ENCODE measurements at places on chromosomes 1 and 21.
A peak's percentile ranks its signal among the peaks of the same experiment; 100 is the strongest.

DNA sequence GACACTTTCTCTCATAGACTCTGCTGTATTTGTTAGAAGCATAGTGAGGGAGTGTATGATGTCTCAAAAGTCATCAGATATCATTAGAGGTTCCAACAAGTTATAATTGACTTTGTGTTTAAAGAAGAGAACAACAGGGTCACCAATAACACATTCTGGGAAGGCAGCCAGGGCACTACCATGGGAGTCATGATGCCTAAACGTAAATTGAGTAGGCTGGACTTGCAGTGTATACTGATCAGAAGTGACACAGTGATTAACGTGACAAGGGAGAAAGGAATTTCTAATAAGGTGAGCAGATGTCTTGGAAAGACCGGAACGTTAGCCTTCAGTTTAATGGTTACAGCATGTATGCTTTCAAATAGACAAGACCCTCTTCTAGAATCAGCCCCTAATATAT is 973.2 kb downstream of the NCAM2 start:
- DNase-seq = no peak

DNA sequence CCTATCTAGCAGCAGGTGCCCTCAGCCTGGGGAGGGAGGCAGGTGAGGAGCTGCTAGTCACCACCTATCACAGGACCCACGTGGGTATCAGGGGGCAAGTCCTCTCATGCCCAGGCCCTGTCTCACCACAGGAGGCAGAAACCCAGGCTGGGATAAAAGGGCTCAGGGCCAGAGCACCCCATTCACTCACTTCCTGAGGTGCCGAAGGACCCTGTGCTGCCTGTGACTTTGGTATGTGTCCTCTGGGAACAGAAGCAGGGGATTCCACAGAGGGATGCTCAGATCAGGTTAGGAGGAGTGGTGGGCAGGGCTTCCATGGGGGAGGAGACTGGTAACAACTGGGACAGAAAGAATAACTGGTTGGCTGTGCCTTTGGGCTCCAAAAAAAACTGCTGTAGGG is at the start of gene LCE1E:
LCE1E (plus strand) TSS at position 181 of the 400 bp plus-strand sequence. CDS start 1,043 bp downstream, outside the sequence.
- no peak for DNase-seq

GRCh38 chr1:44803312-44804095 is 3.3 kb downstream of the PLK3 start:
- DNase-seq = no peak

GRCh38 chr1:39220891-39221870 is 16.7 kb downstream of the MACF1 start:
- DNase-seq = no peak

- DNase-seq = no peak
These were observed 30.3 kb downstream of the PARK7 start for GRCh38 chr1:7991504-7992440.

DNA sequence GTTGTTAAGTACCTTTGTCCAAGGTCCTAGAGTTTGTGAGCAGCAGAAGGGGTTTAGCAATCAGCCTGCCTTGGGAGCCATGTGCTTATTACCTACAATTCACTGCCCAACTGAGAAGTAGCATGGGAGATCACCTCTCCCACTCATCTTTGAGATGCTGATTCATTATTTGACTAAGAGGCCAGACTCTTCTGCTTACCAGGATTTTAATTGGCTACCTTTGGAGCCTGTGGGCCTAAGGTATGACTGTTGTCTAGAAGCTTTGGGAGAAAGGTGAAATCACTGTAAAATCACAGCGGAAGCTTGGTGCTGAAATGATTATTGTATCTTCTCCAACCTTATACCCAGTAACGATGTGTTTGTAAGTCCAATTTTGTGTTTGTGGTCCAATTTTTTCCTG is 213.4 kb downstream of the ST6GALNAC3 start:
- no peak for DNase-seq

- DNase-seq = no peak
These were observed 167.9 kb upstream of the C8B start for GRCh38 chr1:57133686-57134085.

- DNase-seq = no peak
These were observed 94.1 kb upstream of the ATP1B1 start for GRCh38 chr1:169012416-169012815.

GRCh38 chr1:24743404-24744211 is 1.6 kb upstream of the CLIC4 start:
- no peak for DNase-seq

DNA sequence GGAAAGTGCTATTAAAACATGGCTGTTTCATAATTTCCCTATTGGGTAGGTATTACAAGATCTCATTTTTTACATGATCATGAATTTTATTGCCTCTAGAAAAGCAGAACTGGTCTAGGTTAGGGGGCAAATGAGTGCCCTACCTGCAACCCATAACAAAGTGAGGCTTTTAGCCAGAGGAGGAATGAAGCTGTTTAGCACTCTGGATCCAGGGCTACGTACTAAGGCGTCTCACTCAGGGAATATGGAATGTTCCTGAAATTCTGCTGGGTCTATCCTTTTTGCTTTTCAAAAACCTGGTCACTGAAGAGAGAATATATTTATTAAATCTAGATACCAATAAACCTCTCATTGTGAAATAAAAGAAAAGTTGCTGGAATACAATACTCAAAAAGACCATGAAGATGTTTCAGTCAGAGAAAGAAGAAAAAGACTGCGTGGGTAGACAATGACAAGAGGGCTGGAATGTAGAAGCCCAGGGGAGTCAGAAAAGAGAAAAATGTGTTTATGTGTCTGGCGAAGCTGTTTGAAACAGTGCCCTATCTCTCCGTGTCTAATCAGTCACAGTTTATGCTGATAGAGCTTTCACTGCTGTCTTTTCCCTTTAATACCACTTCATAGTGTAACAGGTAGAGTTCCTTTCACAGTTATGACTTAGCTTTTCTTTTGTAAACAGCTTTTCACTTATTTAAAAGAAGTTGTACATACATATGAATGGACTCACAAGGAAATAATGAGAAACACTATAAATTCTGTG is 25.0 kb upstream of the SYDE2 start:
- no peak for DNase-seq

DNA sequence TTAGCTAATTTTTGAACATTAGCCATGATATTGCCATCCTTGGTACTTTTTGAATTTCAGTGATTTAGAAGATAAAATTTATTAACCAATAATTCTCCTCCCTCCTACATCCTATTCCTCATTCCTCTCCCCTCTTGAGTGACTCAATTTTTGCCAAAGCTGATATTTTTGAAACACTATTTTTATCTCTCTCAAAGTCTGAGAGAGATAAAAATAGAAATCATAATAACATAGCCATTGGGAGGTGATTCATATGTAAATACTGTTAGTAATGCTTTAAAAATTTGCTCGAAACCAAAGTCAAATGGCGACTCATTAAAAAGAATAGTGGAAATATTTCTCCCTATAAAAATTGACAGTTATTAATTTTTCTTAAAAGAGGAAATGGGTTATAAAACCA is 97.4 kb downstream of the PATJ start:
- DNase-seq = no peak

DNA sequence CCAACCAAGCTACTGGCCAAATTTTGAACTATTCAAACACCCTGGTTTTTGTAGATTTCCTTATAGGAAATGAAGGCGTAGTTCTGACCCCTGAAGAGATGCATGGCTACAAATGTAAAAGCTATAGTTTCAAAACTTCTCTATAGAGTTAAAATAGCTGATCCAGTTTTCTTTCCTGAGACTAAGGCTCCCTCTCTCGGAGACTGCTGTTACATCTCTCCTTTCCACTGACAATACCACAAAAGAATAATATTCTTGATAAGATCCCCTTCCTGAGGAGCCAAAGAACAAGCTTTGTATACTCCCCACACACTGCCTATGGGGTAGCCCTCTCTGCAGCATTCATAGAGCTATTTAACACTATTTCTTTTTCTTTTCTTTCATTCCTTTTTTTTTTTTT is 6.7 kb upstream of the CFAP126 start:
- DNase-seq = no peak

GRCh38 chr1:174761901-174762585 is 237.7 kb upstream of the CACYBP start:
- no peak for DNase-seq

- DNase-seq = no peak
These were observed 19.0 kb downstream of the DAB1 start for GRCh38 chr1:57404884-57405283.

- DNase-seq = peak; percentile 78
These were observed 15.8 kb upstream of the TAS1R2 start for GRCh38 chr1:18875107-18875795.

DNA sequence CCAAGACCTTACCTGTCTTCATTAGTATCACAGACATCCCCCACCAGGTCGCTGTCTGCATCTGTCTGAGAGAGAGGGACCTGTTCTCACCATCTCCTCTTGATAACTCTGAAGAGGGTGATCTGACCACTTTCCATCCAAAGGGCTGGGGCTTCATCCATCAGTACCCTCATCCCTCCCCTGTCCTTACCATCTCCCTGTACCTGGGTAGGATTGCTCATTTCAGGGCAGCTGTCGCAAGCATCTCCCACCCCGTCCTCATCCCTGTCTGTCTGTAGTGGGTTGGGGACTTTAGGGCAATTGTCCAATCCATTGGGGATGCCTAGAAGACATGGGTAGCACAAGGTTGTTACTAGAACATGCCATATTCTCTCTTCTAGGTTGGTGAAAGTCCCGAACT is 7.9 kb downstream of the THBS3 start:
- DNase-seq = no peak

DNA sequence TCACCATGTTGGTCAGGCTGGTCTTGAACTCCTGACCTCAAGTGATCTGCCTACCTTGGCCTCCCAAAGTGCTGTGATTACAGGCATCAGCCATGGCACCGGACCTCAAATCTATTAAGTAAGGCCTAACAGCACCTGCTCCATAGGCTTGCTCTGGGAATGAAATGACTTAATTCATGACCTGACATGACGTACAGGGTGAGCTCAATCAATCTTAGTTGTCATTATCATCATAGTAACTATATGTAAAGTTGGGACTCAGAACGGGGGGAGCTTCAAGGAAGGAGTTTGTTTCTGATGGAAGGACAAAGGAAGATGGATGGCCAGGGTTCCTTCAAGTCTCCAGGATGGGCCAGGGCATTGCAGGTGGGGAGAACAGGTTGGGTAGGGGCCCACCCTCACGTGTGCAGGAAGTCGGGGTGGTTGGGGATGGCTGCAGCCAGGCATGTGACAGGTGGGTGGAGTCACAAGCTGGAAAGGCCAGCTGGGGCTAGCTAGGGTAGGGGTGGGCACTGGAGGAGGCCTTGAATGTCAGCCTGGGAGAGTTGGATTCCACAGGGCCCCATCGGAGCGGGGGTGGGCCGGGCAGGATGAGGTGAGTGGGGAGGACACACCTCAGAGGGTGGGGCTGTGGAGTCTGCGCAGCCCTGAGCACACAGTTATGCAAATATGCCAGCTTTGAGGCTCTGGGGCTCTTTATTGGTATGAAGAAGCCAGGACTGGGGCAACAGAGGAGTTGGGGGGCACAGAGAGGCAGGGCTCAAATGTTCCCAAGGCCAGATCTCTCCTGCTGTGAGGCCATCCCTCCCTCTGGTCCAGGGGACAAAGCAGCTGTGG is 9.6 kb downstream of the TRIM62 start:
- no peak for DNase-seq

DNA sequence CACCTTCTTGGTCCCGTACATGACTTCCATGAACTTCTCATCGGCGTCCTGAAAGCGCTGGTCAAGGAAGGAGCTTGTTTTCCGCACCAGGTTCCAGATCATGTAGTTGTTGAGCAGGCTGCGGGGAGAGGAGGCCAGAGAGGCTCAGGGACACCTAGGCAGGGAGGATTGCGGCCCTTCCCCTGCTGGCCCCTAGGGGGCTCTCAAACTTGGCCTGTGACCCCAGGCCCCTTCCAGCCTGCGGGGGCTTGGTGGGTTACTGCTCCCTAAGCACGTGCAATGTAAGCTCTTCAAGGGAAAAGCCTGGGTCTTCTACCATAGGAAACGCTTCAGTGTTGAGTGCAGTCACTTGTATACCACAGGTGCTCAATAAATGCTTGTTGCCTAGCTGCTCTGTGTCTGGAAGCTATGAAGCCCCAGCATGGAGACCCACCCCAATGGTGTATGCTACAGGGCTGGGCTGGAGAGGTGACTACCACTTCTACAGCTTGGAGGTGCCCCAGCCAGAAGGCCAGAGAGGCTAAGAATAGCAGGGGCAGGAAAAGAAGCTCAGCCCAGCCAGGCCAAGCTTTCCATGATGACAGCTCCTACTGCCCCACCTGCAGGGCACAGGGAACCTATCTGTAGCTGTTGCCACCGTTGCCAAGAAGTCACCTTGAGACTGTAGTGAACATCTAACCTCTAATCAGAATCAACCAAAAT is 45.1 kb downstream of the ECE1 start:
- no peak for DNase-seq

DNA sequence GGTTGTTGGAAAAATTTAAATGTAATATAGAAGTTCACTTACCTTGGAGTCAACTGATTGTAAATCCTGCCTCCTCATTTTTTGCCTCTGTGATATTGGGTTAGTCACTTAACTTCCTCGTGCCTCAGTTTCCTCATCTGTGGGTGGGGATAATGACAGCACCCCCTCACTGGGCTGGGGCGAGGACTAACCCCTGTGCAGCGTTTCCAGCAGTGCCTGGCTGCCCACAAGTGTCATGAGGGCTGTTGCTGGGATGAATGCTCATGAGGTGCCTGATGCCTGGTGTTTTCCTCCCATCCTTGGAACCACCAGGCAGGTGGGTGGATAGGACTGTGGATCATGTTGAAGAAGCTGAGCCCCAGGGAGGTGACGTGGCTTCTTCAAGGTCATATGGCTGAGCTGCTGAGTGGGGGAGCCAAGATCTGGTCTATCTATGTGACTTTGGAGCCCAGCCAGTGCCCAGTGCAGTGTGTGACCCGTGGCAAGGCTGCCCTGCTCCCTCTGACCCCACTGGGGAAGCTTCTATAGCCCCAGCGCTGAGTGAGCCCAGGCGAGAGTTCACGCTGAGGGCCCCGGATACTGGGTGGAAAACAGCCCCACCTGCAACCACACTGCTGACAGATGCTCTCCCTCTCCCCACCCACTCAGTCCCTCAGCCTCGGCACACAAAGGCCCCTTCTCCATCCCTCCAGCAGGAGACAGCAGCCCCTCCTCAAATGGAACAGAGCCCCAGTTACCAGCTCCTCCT is 446.0 kb downstream of the PTPRU start:
- DNase-seq = peak; percentile 53

GRCh38 chr1:19468397-19468956 is 16.9 kb downstream of the CAPZB start:
- DNase-seq = no peak

DNA sequence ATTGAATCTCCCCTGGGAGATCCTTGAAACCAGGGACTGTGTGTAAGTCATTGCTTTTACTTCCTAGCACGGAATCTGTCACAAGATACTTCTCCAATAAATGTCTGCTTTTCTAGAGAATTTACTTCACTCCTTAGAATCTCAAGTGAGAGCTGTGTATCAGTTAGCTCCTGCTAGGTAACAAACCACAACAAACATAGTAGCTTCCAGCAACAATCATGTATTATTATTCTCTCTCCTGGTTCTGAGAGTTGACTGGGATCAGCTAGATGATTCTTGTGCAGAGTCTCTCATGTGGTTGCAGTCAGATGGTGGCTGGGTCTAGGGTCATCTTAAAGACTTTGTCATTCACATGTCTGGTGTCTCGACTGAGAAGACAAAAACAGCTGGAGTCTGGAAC is 166.9 kb upstream of the UBE2U start:
- DNase-seq = no peak
